ENCODE measurements at places on chromosomes 1 and 21.

DNA sequence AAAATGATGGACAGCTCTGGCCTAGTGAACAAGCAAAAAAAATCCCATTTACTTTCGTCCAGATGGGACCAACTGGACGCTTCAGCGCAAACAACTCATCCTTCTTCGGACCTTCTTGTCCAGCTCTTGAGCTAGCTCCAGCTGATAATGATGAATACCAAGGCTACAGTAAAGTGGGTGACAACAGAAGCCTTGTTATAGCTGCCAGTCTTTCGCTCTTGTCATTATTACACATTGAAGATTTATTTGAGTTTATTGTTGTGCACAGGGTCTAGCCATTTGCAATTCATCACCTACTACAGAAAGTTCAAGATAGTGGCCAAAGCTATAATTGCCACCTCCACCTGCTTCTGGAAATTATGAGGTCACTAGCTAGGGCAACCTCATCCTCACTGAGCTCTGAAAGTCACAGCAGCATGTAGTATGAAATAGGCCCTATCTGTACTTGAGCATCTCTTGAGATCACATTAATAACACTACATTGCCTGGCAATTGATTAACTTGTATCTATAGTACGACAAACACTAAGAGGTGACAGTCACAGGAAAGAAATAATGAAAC is 76.9 kb downstream of the GPATCH2 start:
- DNase-seq: no peak

DNA sequence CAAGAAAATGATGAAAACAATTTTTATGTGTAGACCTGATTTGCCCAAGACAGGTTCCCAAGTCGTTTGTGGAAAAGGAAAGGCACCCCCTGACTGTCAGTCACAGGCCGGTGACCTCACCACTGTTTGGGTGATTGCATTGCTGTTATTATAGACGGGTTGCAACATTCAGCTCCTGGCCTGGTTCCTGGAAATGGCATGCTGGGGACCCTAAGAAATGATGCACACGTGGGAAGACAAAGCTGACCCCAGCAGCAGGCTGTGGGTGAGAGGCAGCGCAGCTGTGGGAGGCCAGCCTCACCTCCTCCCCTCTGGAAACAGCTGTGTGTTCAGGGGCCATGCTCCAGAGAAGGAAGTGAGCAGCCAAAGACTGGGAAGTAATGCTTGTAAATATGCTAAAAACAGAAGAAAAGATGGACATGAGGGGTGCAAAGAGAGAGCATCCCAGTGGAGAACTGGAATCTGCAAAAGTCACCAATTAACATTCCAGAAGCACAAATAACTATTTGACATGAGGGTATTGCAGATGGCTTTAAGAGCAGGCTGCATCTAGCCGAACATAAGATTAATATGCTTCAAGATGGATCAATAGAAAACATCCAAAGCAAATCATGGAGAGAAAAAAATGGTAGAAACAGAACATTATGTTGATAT is 23.4 kb upstream of the ABCG1 start:
- no peak for DNase-seq

DNA sequence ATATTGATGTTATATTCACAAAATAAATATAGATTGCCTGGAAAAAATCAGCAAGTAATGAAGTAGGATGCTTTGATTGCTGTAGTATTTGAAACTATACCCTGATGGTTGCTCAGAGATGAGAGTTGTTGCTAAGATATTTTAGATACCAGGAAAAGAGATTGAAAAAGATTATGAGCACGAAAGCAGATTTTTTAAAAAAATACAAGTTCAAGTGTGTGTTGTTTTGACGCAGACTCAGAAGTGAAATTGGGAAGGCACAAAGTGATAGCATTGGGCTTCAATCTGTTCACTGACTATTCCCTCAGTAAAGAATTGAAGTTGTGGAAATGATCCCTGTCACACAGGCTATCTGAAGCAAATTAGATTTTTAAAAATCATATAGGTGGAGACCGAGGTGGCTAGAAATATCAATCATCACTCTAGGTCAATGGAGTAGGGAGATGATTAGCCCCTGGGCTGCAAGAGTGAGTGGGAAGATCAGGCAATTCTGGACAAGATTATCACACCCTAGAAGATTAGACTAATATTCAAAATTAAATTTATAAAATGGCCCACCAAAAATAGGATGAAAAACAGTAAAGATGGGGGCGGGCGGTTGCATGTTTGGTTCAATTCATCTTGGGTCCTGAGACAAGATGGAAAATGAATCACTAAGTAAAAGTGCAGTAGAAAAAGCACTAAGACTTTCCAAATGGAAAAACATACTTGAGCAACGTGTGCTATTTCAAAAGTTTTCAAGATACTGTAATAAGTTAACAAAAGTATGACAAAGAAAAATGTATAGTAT is 41.5 kb upstream of the LRRC8D start:
- no peak for DNase-seq

DNA sequence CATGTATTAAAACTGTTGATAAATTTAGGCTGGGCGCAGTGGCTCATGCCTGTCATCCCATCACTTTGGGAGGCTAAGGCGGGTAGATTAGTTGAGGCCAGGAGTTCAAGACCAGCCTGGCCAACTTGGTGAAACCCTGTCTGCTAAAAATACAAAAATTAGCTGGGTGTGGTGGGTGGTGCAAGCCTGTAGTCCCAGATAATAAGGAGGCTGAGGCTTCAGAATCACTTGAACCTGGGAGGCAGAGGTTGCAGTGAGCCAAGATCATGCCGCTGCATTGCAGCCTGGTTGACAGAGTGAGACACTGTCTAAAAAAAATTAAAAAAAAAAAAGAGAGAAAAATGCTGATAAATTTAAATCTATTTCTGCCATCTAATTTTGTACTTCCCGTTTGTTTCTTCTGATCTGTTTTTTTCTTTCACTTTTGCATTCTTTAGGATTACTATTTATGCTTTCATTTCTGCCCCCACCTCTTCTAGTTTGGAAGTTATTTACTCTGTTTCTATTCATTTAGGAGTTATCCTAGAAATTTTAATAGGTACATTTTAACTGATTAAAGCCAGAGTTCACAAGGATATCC is 3.2 kb upstream of the DENND1B start:
- DNase-seq: peak; percentile 10

DNA sequence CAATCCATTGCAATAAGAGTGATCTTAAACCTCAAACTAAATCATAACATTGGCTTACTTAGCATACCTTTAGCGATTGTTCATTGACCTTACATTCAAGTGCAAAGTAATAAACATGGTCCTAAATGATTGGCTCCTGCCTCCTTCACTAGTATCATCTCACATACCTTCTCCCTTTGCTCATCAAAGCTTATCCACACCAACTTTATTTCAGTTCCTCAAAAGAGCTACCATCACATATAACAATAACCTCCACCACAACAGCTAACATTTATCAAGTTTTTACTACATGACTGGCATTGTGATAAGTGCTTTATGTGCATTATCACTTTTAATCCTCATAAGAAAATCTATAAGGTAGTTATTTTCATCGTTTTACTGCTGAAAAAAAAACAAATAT is 198.8 kb downstream of the COL24A1 start:
- no peak for DNase-seq

GRCh38 chr1:167524651-167525050 is 6.3 kb upstream of the CD247 start:
- DNase-seq: no peak

GRCh38 chr1:151839457-151840403 is at the start of gene C2CD4D:
TSS of gene C2CD4D (minus strand) at chr1:151839820. CDS start at chr1:151838989, 831 bp downstream.
- peak; percentile 76 for DNase-seq

GRCh38 chr21:45769294-45769693 is 125.8 kb downstream of the PCBP3 start:
- DNase-seq: no peak

- DNase-seq: no peak
Observed at GRCh38 chr1:179510038-179510437, 65.7 kb downstream of the NPHS2 start.

GRCh38 chr1:165376041-165376810 is 19.7 kb upstream of the LMX1A start:
- DNase-seq: peak; percentile 2

DNA sequence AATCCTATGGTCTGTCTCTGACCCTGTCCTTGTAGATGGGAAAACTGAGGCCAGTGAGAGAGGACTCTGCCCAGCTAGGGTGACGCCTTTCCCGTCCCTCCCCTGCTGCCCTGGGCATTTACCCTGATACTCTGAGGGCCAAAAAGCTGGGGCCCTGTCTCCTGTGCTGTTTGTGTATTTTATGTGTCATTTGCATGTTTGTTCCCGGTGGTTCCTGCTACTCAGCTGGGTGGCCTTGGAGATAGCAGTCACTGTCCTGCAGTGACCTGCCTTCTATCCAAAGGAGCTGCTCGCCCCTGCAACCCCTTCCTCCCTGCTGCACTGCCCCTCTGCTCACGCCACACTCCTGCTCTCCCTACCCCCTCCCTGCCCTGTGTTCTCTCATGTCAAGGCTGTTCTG is 41.1 kb upstream of the KDM4A start:
- no peak for DNase-seq

DNA sequence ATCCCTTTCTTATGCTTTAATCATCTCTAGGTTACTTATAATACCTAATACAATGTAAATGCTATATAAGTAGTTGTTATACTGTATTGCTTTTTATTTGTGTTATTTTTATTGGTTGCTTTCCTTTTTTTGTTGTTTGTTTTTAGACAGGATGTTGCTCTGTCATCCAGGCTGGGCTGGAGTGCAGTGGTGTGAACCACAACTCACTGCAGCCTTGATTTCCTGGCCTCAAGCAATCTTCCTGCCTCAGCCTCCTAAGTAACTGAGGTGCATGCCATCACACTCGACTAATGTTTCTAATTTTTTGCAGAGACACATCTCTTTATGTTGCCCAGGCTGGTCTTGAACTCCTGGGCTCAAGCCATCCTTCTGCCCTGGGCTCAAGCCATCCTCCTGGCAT is 26.9 kb downstream of the KRTAP19-8 start:
- DNase-seq: peak; percentile 27

GRCh38 chr1:200951016-200951415 is 56.3 kb downstream of the INAVA start:
- no peak for DNase-seq
